ENCODE measurements at places on chromosomes 16 and 17. TPM values are rescaled to one million over a fixed set of nuclear protein-coding genes. Genes with fewer than 3 reads are reported as not detected.

Gene SCGB1C2
- not detected for polyA plus RNA-seq

Gene ACSM5
- 0.69 TPM for polyA plus RNA-seq

Gene PRPSAP1
- polyA plus RNA-seq: 34.7 TPM

Gene KRTAP2-1
- polyA plus RNA-seq: not detected

DNA sequence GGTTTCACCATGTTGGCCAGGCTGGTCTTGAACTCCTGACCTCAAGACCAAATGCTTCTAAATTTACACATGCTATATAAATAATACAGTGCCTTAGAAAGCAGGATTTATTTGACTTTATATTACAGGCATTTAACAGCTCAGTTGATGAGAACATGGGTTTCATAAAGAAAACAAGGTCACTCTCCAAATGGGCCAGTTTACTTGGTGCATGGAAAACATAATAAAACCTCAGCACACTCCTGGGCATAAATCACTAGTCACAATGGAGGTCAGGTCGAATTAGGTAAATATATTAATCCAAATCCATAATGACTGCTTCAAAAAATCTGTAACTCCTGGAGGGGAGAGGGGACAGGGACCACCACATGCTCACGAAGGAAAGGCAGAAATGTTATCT lies 24.5 kb downstream of the APPBP2 start:
- H3K4me1 ChIP-seq: no peaks in the 10 kb centered on the region
- no peaks in the 10 kb centered on the region for H3K27me3 ChIP-seq
- no peak overlapping the region for H3K4me3 ChIP-seq
- DNase-seq: no peak
- no peaks in the 10 kb centered on the region for H3K36me3 ChIP-seq

- DNase-seq: no peak
- H3K27ac ChIP-seq: no peak overlapping the region
- H3K4me3 ChIP-seq: no peak overlapping the region
- no peaks in the 10 kb centered on the region for H3K36me3 ChIP-seq
Measured at GRCh38 chr17:69450918-69451317, 36.4 kb downstream of the MAP2K6 start.

DNA sequence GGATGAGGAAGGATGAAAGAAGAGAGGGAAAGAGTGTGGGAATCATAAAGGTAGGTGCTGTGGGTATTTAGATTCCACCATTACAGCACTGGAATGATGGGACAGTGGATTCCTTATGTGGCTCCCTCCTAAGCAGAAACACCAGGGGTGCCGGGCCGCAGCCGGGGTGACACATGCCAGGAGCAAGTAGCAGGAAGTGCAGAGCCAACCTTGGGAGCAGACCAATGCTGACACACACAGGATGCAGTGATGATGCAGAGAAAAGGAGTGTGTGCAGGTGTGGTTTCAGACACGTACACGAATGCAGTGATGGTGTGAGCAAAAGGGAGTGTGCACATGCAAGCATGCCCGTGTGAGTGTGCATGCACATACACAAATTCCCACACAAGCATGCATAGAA lies 338.0 kb downstream of the SLC39A11 start:
- H3K27ac ChIP-seq: no peak overlapping the region
- H3K27me3 ChIP-seq: no peaks in the 10 kb centered on the region
- H3K36me3 ChIP-seq: no peaks in the 10 kb centered on the region
- no peaks in the 10 kb centered on the region for H3K4me1 ChIP-seq
- no peak overlapping the region for H3K4me3 ChIP-seq

GRCh38 chr16:83102336-83102735 lies 475.6 kb downstream of the CDH13 start:
- no peaks in the 10 kb centered on the region for H3K27me3 ChIP-seq
- H3K4me1 ChIP-seq: no peaks in the 10 kb centered on the region
- no peak for DNase-seq
- no peaks in the 10 kb centered on the region for H3K36me3 ChIP-seq
- no peak overlapping the region for H3K27ac ChIP-seq

DNA sequence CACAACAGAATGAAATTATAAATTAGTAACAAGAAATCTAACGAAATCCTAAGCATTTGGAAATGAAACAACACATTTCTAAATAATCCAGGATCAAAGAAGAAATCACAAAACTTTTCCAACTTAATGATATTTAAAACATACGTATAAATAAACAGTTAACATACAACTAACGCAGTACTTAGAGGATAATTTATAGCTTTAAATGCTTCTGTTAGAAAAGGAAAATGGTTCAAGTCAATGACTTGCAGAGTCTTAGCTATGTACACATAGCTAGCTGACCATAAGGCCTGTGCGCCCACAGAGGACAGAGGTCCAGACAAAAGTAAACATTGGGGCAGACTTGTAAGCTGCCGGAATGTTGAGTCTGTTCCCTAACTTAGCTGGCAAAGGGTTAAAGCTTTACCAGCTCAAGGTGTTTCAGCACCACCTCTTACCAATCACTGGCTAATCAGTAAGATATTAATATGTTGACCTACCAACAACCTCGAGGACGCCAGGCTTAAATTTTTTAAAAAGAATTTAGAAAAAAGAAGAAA lies 84.6 kb downstream of the PARN start:
- no peaks in the 10 kb centered on the region for H3K36me3 ChIP-seq
- H3K4me3 ChIP-seq: no peak overlapping the region
- no peak overlapping the region for H3K27ac ChIP-seq
- no peaks in the 10 kb centered on the region for H3K27me3 ChIP-seq

- no peaks in the 10 kb centered on the region for H3K36me3 ChIP-seq
- DNase-seq: no peak
- peak overlapping the region; percentile 82 for H3K27ac ChIP-seq
Measured at GRCh38 chr17:17740615-17741348, 59.5 kb downstream of the RAI1 start.

DNA sequence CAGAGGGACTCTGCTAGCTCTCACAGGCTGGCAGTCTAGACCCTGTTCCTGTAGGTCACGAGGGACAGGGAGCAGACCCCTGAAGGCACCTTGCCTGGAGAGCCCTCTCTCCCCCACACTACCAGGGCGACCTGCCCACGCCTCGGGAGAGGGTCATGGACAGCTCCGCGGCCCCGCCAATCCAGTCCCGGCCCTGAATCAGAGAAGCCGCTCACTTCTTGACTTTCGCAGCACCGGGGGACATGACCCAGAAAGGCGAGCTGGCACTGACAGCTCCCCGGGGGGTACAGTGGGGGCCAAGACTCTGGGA lies 5.1 kb downstream of the KIFC3 start:
- no peak overlapping the region for H3K27ac ChIP-seq
- no peak for DNase-seq
- no peaks in the 10 kb centered on the region for H3K27me3 ChIP-seq
- peaks cover 24% of the 10 kb centered on the region for H3K36me3 ChIP-seq

DNA sequence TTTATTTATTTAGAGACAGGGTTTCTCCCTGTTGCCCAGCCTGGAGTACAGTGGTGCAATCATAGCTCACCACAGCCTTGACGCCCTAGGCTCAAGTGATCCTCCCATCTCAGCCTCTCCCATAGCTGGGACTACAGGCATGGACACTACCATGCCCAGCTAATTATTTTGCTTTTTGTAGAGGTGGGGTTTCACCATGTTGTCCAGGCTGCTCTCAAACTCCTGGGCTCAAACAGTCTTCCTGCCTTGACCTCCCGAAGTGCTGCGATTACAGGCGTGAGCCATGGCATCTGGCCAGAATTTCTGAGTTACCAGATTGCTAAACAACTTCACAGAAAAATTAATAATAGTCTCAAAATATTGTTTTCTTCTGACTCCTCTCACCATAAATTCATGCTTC lies 21.7 kb downstream of the MOSMO start:
- no peak overlapping the region for H3K27ac ChIP-seq
- H3K36me3 ChIP-seq: no peaks in the 10 kb centered on the region

GRCh38 chr16:59148056-59148768 lies 414.1 kb upstream of the GOT2 start:
- no peak overlapping the region for H3K27ac ChIP-seq
- H3K4me1 ChIP-seq: no peaks in the 10 kb centered on the region
- no peak overlapping the region for H3K4me3 ChIP-seq
- no peaks in the 10 kb centered on the region for H3K36me3 ChIP-seq
- DNase-seq: no peak
- no peaks in the 10 kb centered on the region for H3K27me3 ChIP-seq

DNA sequence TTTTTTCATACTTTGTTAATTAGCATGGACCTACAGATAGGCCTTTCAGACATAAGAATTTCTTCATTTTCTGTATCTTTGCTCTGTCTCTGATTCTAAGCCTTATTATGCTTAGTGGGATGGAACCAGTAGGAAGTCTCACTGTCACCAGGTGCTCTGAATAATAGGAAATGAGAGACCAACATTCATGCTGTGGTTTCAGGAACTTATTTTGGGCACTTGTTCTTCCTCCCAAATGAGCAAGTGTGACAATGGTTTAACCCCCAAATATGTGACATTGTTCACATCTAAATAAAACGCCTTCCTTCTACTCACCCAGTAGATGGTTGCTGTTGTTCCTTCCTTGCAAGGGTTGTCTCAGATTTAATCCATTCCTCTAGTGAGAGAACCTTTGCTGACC lies 100.2 kb downstream of the SYCE1L start:
- no peak for DNase-seq
- no peak overlapping the region for H3K27ac ChIP-seq
- no peaks in the 10 kb centered on the region for H3K27me3 ChIP-seq
- H3K36me3 ChIP-seq: no peaks in the 10 kb centered on the region
- H3K4me3 ChIP-seq: no peak overlapping the region

- no peaks in the 10 kb centered on the region for H3K4me1 ChIP-seq
- no peak for DNase-seq
- no peak overlapping the region for H3K4me3 ChIP-seq
Measured at GRCh38 chr17:20072692-20072992, 63.5 kb downstream of the SPECC1 start.

GRCh38 chr17:81715872-81716673 lies 4.0 kb downstream of the SLC25A10 start:
- H3K27me3 ChIP-seq: no peaks in the 10 kb centered on the region
- DNase-seq: no peak

DNA sequence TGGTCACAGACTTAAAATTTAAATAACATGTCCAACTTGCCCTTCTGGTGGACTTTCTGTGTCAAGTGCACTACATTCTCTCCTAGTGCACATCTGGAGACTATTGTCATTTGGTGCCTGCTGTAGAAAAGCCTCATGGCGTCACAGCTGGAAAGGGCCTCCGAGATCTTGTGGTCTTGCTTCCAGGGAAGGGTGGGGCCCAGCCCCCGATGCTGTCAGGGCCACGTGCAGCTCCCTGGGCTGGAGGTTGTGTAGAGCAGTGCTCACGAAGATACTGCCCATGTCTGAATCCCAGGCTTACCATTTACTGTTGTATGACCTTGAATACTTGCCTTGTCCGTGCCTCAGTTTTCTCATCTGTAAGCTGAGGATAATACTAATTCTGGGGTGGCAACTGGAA lies 6.8 kb upstream of the MPRIP start:
- H3K27me3 ChIP-seq: no peaks in the 10 kb centered on the region
- DNase-seq: no peak
- no peak overlapping the region for H3K27ac ChIP-seq
- H3K4me3 ChIP-seq: no peak overlapping the region
- H3K36me3 ChIP-seq: no peaks in the 10 kb centered on the region

DNA sequence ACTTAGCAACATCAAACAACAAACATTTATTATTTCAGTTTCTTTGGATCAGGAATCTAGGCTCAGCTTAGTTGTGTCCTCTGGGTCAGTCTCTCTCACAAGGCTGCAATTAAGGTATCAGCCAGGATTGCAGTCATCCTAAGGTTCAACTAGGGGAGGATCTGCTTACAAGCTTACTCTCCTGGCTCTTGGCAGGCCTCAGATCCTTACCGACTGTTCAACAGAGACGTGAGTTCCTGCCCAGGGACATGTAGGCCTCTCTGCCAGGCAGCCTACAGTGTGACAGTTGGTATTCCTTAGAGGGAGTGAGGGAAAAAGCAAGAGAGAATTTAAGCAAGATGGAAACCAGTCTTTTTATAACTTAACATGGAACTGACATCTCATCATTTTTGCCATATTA lies 294.0 kb downstream of the ZFHX3 start:
- H3K4me3 ChIP-seq: no peak overlapping the region
- DNase-seq: no peak
- H3K27ac ChIP-seq: no peak overlapping the region
- no peaks in the 10 kb centered on the region for H3K36me3 ChIP-seq
- H3K27me3 ChIP-seq: no peaks in the 10 kb centered on the region
- H3K4me1 ChIP-seq: no peaks in the 10 kb centered on the region

DNA sequence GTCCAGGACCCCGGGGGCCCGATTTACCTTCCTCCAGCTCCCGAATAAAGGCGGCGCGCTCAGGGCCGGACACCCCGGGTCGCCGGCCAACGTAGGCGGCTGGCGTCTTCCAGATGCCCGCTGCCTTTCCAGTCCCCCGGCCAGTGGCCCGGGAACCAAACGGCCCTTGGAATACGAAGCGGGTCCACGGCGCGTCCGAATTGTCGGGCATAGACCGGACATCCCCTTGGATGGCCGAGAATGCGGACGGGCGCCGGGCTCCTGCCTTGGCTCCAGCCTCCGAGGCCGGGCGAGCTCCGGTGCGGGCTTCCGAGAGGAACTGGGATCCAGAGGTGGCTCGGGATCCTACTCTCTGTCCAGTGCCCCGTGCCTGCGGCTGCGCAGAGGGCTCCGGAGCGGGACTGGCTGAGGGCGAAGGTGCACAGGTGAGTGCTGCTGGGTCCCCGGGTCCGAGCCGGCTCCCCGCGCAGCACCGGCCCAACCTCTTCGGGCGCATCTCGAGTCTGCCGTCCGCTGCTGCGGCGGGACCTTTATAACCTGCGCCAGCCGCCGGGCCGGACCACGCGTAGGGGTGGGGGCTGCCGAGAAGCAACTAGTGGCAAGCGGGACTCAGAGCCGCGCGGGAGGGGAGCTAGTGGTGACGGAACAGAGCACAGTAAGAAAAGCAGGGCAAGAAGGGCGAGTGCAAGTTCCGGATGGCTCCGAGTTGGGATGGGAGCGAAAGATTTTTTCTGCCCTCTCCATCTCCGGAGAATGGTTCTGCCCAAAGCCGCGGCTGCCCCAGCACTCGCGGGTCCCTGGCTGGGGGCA lies at the start of gene HAP1:
Gene HAP1, minus strand, starts transcription at position 505 of the 810 bp plus-strand sequence. Its CDS starts 9 bp downstream, at position 496.
- H3K36me3 ChIP-seq: no peaks in the 10 kb centered on the region
- no peak within 1 kb of the TSS for H3K27ac ChIP-seq
- peak within 1 kb of the TSS; percentile 40 for H3K4me3 ChIP-seq
- DNase-seq: no peak
- peaks cover 51% of the 10 kb centered on the region for H3K27me3 ChIP-seq
- H3K4me1 ChIP-seq: peaks cover 18% of the 10 kb centered on the region

DNA sequence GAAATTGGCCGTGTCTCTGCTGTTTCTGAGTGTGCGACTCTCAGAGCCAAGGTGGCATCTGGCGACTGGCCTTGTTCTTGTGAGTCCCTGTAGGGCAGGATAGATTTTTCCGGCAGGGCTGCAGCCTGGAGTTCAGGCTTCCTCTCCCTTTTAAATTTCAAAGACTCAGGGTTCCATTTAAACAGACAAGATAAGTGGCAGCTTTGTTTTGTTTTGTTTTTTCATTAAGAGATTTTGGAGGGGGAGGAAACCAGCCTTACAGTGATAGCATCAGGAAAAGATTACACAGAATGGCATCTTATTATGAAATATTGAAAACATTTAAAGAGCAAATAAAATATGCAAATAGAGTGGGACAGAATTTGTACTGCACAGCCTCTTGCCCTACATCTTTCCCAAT lies 151.3 kb downstream of the RPTOR start:
- no peak for DNase-seq
- H3K27ac ChIP-seq: no peak overlapping the region
- H3K4me3 ChIP-seq: no peak overlapping the region
- no peaks in the 10 kb centered on the region for H3K36me3 ChIP-seq
